ENCODE measurements at places on chromosomes 3 and 15. TPM values are rescaled to one million over a fixed set of nuclear protein-coding genes. Genes with fewer than 3 reads are reported as not detected.

Gene PLS1
- 1.6 TPM for total RNA-seq

Gene DUOX2
- not detected for total RNA-seq

Gene GOLGA8O
- 0.43 TPM for total RNA-seq

Gene ECE2
- total RNA-seq = not detected

Gene FRG2C
- under 0.01 TPM for total RNA-seq

Gene ABCF3
- total RNA-seq = 51.0 TPM

Gene FETUB
- not detected for total RNA-seq

Gene DLG1
- 51.9 TPM for total RNA-seq

Gene ADAMTS7
- total RNA-seq = 17.4 TPM

Gene RUBCN
- total RNA-seq = 28.1 TPM
